Caki2 (cell line): ENCODE measurements at places on chromosomes 16 and 17. TPM values are rescaled to one million over a fixed set of nuclear protein-coding genes. Genes with fewer than 3 reads are reported as not detected.
A peak's percentile ranks its signal among the peaks of the same experiment; 100 is the strongest.

DNA sequence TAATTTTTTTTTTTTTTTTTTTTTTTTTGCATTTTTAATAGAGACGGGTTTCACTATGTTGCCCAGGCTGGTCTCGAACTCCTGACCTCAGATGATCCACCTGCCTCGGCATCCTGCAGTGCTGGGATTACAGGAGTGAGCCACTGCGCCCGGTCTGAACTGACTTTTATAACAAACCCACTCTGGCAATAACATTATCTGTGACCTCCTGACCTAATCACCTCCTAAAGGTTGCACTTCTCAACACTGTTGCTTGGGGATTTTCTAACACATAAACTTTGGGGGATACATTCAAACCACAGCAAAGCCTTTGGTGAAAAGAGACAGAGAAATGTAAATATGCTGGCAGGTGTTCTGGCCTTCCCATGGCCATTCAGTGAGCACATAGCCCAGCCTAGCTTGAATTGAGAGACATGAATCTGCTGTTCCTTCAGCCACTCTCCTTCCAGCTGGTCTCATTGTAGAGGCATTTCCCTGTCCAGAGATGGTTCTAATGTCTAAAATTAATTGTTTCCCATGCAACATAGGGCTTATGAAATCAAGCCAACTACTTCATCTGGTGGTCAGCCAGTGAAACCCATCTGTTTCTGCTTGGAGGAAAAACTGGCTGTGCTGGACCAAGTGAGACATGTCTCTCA lies 28.3 kb downstream of the LYRM1 start:
- DNase-seq: no peak

GRCh38 chr16:81810894-81811538 lies 31.9 kb downstream of the PLCG2 start:
- no peak for DNase-seq

GRCh38 chr17:63364387-63364786 lies 81.7 kb downstream of the CYB561 start:
- DNase-seq: no peak

- no peak for DNase-seq
These were observed 171.6 kb downstream of the ZNF18 start for GRCh38 chr17:11825572-11826209.

- DNase-seq: no peak
These were observed 10.2 kb downstream of the MYO19 start for GRCh38 chr17:36524428-36524876.

DNA sequence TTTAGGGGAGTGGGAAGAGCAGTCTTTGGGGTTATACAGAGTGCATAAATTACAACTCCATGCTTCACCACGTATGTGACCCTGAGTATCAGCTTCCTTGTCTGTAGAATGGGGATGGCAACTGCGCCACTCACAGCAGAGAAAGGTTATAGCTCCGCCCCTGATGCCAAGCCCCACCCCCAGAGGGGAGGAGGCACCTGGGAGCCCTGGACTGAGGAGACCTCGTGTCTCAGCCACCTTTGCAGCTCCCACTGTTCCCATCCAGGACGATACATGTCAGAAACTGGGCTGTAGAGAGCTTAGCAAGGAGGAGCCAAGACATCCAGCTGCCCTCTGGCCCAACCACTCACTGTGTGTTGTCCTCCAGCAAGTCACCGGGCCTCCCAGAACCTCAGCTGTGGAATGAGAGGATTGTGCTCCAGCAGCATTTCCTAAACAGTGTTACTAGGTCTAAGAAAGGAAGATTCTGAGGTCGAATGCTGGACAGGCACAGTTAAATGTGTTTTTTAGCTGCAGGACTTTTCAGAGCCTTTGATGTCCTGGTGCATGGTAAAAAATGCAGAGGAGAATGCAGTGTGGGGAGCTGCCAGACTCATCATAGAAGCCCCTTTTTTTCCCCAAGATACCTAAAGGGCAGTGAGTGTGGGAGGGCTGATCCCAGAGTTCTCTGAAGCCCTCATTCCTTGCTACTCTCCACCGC lies 49.4 kb downstream of the BEAN1 start:
- no peak for DNase-seq

DNA sequence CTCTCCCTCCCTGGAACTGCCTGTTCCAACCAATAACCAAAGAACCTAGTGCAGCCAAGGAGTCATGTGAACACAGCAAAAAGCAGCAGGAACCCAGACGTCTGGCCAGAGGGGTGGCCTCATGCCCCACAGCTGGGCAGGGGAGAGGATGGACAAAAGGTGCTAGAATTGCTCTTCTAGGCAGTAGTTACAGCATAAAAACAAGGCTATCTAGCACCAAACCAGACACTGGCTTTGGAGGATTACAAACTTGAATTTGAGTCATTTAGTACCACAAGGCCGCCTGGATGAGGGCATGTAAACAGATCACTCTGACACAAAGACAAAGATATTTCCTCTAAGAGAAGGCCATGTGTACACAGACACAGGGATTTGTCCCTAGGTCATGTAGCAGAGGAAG lies 423.3 kb upstream of the MAF start:
- peak; percentile 54 for DNase-seq

DNA sequence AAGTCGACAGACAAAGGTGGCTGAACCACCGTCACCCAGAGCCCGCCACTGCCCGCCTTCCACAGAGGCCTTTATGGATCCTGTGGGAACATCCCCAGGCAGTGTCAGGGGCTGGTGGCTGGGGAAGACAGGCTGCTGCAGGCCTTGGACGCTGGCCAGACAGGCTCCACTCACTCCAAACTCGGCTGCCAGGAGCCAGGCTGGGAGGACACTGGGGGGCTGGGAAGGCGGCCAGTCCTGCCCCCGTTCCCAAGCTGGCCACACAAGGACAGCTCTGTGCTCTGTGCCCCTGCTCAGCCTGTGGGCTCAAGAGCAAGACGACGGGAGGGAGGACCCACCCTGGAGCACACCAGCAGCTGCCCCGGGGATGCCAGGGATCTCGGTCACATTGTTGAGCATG lies 7.6 kb upstream of the LCAT start:
- DNase-seq: no peak

- DNase-seq: no peak
These were observed 155.9 kb downstream of the C16orf78 start for GRCh38 chr16:49529411-49530045.

- peak; percentile 69 for DNase-seq
These were observed 31.8 kb downstream of the PITPNM3 start for GRCh38 chr17:6524520-6524919.

DNA sequence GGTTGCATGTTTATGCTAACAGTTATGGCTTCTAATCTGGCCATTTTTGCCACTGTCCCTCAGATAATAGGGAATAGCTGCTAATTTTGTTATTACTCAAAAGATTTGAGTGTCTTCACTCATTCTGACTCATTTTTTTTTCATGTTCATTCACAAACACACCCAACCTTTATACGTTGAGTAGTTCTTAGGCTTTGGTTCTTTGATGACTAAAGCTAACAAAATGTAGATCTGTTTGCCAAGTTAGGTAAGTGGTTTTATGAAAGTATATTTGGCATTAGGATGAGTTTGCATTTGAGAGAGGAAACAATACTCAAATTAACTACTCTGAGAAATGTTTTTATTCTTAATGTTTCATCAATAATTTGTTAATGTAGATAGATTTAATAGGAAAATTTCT lies 3.6 kb downstream of the MAP2K4 start:
- peak; percentile 40 for DNase-seq

Gene COX11
- 80.2 and 100 TPM in 2 replicates for total RNA-seq

Gene CASKIN1
- 0.03 TPM in 1 of 2 replicates, not detected in the other for total RNA-seq

Gene PIRT
- not detected in 2 replicates for total RNA-seq
